Bone marrow (tissue), 2 donors: ENCODE measurements at places on chromosomes 16 and 17.

GRCh38 chr17:4508207-4508606 is 9.5 kb downstream of the SPNS2 start:
- no peak for DNase-seq

DNA sequence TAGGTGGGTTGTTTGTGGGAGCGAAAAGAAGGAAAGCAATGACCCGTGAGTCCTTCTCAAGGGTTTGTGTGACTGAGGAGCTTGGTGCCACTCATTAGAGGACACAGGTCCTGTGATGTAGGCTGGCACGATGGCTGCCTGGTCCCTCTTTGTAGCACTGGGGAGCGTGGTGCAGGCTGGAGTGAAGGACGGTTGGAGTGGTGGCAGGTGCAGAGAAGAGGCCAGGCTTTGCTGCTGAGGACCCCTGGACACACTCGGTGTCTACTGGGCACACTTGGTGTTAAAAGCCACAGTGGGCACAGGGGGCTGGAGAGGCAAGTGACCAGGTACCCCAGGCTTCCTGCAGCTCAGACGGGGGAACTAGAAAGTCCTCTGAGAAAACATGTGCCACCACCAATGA is 106.0 kb downstream of the NTN1 start:
- DNase-seq, result no peak

- DNase-seq, result no peak
Observed at GRCh38 chr16:81629034-81629802, 149.9 kb upstream of the PLCG2 start.

DNA sequence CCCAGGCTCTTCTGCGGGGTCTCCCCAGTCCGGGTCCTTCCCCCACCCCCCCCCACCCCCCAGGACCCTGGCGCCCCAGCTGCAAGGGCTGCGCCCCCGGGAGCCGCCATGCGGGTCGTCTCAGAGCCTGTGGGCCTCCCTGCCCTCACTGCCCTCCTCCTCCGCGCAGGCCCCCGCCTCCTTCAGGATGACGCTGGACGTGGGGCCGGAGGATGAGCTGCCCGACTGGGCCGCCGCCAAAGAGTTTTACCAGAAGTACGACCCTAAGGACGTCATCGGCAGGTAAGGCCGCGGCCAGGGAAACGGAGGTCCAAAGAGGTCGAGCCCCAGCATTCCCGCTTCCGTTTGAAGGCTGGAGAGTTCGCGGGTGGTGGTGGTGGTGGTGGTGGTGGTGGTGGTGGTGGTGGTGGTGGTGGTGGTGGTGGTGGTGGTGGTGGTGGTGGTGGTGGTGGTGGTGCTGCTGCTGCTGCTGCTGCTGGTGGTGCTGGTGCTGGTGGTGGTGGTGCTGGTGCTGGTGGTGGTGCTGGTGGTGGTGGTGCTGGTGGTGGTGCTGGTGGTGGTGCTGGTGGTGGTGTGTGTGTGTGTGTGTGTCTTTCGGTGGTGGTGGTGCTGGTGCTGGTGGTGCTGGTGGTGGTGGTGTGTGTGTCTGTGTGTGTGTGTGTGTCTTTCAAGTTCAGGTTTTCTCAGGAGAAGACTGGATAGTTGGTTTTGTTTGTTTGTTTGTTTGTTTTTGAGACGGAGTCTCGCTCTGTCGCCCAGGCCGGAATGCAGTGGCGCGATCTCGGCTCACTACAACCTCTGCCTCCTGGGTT is 615 bp downstream of the PHKG2 start:
- no peak for DNase-seq

DNA sequence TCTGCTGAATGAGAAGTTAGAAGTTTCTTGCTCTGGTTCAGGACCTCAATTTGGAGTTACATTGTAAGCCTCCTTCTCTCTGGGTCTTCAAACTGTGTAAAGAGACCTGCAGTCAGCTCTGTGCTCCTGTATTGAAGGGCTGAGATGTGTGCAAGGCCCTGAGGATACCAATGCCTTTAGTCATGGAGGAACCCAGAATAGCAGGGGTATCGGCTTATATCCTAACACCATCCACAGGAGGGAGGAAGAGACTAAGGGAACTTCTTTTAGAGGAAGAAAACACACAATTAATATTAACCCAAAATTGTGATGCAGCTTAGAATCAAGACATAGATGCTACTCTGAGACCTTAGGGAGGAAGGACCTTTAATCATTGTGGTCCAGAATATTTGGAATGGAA is 36.5 kb downstream of the GLP2R start:
- DNase-seq, result no peak

- DNase-seq, result no peak
Observed at GRCh38 chr17:27256225-27257030, 37.5 kb upstream of the WSB1 start.

DNA sequence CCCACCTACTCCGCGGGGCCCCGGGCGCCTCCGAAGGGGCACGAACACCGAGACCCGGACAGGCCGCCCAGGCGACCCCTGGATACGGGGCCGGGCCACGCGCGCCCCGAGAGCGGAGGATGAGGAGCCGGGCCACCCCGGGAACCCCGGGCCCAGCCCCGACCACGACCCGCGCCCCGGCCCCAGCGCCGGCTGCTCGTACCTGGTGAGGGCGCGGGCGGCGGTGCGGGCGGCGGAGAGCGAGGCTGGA is 192 bp downstream of the FASN start:
- DNase-seq, result no peak

DNA sequence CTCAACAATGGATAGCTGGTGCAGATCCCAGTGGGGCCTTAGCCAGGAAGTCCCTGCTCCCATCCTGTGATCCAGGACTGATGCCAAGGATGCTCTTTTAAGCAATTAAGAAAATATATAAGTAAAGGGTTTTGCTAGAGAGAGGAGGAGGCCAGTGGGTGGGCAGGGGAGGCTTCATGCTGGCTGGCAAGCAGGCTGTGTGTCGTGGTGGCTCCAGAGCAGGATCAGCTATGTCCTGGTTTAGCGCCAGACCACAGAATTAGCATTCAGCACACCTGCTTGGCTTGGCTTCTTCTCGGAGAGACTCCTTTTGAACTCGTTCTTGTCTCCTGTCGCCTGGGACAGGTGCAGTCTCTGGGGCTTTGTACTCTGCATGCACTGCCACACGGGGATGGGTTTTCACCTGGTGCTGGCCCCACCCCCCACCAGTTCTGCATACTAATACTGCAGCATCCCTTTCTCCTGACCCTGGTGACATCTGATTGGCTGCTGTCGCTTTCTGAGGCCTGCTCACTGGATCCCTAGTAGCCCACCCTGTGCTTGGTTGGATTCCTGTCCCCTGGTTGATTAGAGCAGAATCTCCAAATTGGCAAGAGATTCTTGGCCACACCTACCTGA is 66.1 kb downstream of the PLD6 start:
- no peak for DNase-seq

DNA sequence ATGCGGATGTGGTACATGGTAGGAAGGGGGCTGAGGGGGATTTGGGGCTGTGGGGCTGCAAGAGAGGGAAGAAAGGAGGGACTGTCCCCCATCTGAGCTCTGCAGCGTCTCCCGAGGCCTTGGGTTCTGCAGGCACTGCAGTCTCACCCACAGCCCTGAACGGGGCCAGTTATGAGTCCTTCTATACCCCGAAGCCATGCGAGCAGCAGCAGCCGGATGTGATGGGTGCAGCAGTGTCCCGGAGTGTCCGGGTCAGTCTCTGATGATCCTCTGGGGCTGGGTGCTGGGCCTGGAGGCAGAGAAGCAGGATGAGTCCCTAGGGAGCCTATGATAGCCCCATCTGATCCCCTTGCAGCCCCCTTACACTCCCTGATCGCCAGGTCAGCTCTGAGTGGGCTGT is 41.5 kb downstream of the CPNE2 start:
- DNase-seq, result no peak

DNA sequence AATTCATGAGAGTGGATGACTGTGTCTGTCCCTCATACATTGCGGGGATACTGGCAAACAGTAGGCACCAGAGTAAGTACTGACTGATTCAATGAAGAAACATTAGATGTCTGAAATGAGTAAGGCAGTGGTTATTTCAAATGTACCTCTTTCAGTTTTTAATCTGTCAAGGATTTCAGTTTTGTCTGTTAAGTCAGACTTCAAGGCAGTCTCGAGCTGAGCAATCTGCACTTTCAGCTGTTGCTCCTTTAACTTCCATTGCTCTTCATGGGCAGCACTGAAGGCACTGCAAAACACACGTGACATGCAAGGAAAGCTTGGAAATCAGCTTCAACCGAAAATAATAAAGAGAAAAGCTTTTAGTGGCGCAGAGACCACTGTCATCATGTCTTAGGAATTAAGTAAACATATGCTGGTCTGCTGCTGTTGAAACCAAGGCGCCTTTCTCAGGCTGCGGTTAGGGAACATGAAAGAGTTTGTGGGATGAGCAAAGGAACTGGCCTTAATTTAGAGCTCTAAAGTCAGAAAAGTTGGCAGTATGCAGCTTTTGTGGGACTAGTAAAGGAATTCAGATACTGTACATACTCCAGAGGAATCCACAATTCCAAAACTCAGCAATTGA is 38.8 kb downstream of the RPGRIP1L start:
- DNase-seq, result no peak

GRCh38 chr17:6365200-6365943 is 69.5 kb downstream of the AIPL1 start:
- DNase-seq, result no peak

GRCh38 chr16:58476791-58477190 is 23.2 kb upstream of the NDRG4 start:
- no peak for DNase-seq

DNA sequence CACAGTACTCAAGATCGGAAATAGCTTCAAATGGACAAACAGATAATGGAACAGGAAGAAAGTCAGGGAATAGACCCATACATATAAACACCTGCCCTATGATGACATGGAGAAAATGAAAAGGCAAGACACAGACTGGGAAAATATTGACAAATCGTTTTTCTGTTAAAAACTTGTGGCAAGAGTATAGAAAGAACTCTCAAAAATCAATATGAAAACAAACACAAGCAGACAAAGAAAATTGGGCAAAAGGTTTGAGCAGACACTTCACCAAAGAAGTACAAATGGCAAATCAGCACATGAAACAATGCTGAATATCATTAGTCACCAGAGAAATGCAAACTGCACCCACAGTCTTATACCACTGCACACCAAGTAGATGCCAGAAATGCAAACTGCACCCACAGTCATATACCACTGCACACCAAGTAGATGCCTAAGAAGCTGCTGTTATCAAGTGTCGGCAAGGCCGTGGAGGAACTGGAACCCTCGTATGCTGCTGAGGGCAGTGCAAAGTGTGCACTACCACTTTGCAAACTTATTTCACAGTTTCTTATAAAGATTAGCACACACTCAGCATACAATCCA is 123.5 kb upstream of the CHMP6 start:
- no peak for DNase-seq

GRCh38 chr17:7435676-7436555 is 681 bp downstream of the TMEM102 start:
- peak; percentile 57 for DNase-seq

GRCh38 chr17:41810659-41811548 is 845 bp downstream of the P3H4 start:
- DNase-seq, result no peak

DNA sequence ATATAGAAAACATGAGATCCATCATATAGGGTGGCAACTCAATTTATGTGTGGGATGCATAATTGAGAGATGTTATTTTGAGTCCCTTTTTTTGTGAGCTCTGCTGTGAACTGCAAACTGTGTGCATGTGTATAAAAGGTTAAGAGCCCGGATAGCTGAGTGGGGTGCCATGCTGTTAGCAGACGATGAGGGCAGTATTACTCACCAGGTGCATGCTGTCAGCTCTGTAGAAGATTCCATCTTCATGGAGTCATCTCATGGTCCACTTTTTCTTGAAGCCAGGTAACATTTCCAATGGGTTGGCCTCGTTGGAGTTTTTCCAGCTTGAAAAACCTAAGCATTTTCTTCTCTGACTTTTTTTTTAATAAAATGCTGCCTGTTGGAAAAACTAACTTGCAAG is 43.0 kb upstream of the RHBDL3 start:
- DNase-seq, result no peak

DNA sequence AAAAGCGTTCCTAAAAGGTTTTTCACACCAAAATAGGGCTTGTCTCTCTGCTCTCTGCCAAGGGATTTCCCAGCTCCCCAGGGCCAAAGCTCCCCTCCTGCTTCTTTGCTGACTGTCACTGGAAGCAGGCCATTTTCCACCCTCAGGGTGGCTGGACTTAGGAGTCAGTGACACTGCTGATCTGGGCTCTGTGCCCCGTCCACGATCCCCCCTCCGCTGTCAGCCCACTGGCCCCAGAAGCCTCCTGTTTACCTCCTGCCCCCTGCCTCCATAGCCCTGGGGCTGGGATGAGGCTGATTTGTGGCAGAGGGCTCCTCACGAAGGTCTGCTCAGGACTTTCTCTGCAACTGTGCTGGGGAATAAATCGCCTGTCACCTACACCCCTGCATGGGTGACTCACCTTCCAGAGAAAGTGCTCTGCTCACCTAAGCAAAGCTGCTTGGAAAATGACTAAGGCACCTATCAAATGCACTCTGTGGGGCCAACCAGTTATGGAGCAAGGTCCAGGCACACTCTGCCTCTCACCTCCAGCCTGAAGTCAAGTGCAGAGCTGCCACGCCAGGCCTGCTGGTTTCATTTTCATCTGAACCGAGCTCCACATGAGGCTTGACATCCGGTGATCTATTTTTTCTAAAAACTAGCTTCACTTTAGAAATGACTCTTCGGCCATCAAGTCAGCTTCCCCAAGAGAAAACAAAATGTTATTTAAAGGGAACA is 4.9 kb downstream of the MAP3K14 start:
- no peak for DNase-seq

- DNase-seq, result no peak
Observed at GRCh38 chr16:89880477-89881367, 7.3 kb downstream of the TCF25 start.

DNA sequence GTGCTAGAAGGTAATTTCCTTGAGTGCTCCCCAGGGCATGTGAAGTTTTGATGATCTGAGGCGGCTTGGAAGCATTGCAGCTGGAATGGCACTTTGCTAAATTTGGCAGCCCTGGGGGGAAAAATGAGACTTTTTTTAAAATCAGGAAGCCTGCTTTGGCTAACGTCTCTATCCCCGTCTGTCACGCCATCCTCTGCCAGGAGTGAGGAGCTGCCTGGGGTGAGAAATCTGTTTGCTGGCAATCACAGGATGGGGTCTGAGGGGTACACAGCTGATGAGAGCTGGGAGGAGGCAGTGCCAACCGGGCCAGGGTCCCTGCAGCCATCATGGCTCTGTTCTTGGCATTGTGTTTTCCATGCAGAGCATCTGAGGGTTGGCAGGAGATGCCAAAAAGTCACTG is 2.0 kb downstream of the ABCC12 start:
- no peak for DNase-seq

DNA sequence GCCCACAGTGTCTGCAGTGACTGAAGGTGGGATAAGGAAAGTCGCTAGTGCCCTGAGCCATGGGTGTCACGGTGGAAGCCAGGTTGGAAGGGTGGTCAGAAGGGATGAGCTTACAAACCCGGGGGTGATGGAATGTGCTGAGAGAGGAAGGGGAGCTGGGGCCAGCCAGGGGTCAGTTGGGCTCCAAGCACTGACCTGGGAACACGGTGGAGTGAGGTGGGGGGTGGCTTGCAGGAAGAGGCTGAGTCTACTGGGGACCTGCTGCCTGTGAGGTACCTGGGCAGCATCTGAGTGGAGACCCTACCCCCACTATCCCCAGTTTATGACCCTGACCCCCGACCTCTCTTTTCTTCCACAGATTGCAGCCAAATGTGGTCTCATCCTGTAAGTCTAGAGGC is 3.1 kb downstream of the TMEM92 start:
- DNase-seq, result no peak
